ENCODE measurements at places on chromosomes 1 and 21. TPM values are rescaled to one million over a fixed set of nuclear protein-coding genes. Genes with fewer than 3 reads are reported as not detected.

- peak; percentile 80 for DNase-seq
Measured at GRCh38 chr1:7752512-7753417, 18.3 kb upstream of the VAMP3 start.

DNA sequence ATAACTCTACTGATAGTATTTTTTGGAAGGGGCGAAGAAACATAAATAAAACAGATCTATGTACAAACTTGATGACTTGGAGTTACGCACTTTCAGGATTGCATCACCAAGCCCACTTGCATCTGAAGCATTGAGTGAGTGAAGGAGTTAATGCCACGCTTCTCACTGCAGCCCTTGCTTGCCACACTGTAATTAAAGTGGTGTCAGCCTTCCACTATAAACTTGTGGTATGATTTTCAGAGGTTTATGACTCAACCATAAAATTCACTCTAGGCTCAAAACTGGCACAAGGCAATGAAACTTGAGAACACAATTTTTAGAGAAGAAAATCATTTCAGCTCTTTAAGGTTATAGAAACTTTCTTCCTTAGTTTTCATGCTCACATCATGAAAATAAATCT, 93.9 kb upstream of the PRMT6 start:
- no peak for DNase-seq

GRCh38 chr1:118978914-118979701, 9.0 kb downstream of the TBX15 start:
- DNase-seq: no peak

DNA sequence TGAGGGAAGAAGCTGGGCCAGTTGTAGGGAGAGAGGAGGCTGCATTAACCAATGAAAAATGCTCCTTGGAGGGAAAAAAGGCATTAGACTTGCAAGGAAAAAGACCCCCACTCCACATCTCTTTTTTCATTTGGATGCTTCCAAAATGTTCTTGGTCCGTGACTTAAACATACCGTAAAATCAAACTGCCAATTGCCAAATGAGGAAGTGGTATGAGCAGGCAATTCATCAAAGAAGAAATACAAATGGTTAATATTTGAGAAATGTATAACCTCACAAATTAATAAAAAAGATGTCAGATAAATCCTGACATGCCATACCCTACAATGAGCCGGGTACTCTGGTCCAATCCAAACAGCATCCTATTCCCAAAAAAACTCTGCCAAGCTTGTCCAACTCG, 30.6 kb downstream of the KANK4 start:
- no peak for DNase-seq

ADAMTSL4 gene
- total RNA-seq: 3.7 TPM

KCNQ4 gene
- 1.8 TPM for total RNA-seq

GRCh38 chr1:42334240-42335049, 590 bp downstream of the FOXJ3 start:
- peak; percentile 34 for DNase-seq

C1orf210 gene
- 21.7 TPM for total RNA-seq

DNA sequence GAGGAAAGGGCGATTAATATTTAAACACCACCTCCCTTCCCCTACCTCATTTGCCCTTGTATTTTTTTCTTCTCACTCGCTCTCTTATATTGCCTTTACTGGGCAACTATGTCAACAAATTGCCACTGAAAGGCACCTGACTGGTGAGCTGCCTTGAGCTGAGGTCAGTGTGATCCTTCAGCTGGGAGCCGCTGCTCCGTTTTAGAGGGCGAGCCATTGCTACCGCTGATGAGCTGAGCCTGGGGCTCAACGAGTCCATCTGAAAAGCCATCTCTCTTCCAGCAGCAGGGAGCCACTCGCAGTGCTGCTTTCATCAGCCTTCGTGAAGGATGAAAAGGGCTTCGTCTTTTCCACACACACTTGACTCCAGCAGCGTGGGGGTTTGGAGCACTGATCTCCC, 108.0 kb upstream of the KIF26B start:
- DNase-seq: no peak

DNA sequence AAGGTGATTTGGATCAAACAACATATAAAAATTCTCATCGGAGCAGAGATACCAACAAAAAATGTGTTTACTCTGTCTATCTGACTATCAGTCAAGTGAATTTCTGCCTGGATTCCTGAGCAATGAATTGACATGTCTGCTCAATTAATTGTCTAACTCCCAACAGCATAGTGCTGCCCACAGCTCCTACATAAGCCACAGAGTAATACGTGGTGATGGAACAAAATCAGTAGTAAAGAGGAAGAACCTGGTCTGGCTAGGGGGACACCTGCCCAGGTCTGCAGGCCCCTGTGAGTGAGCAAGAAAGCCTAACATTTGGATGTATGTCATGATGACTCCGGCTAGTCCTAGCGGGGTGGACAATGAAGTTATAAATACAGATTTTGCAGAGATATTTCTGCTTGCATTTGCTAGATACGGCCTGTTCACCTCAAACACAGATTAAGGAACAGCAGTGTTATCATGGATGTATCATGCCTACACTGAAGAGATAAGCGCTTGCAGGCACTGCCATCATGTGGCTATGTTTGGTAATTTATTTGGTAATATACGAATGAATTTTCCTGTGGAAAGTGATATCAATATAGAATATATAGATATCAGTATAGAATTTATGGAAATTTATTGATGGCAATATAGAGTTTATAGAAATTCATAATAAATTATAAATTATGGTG, 69.6 kb upstream of the LRRC8B start:
- DNase-seq: peak; percentile 36

DNA sequence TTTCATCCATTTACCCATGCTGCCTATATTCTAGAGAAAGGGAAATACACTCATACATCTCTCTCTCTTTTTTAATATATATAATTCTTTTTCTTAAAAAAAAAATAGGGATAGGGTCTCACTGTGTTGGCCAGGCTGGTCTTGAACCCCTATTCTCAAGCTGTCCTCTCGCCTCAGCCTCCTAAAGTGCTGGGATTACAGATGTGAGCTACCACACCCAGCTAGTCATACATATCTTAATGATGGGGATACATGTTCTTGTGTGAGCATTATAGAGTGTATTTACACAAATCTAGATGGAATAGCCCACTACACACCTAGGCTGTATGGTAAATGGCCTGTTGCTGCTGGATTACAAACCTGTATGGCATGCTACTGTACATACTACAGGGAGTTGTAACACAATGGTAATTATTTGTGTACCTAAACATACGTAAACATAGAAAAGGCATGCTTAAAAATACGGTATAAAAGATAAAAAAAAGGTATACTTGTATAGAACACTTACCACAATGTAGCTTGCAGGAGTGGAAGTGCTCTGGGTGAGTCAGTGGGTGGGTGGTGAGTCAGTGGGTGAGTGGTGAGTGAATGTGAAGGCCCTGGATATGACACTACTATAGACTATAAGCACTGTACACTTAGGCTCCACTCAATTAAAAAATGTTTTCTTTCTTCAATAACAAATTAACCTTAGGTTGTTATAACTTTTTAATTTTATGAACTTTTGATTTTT, 72.9 kb downstream of the IVNS1ABP start:
- DNase-seq: no peak

MROH9 gene
- total RNA-seq: not detected

DNA sequence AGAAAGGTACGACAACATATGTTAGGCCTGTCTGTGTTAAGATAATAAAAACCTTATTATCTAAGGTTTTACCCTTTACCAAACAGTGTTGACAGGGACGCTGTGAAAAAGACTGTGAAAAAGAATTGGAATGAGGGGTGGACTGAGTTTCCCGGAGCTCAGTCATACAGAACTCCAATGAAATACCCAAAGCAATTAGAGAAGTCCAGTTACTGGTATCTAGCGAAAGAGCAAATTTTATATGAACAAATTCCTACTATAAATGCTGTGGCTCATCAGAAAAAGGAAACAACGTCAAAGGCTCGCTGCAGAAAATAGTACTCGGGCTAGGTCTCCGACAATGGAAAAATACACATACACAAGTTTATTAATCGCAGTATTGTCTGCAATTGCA, 708 bp upstream of the RBBP5 start:
- no peak for DNase-seq

GRCh38 chr1:161082996-161083747, 6.2 kb downstream of the NECTIN4 start:
- DNase-seq: peak; percentile 91

GRCh38 chr1:40894455-40894854, 32.3 kb upstream of the CITED4 start:
- no peak for DNase-seq

CLDN19 gene
- 1.1 TPM for total RNA-seq

DNA sequence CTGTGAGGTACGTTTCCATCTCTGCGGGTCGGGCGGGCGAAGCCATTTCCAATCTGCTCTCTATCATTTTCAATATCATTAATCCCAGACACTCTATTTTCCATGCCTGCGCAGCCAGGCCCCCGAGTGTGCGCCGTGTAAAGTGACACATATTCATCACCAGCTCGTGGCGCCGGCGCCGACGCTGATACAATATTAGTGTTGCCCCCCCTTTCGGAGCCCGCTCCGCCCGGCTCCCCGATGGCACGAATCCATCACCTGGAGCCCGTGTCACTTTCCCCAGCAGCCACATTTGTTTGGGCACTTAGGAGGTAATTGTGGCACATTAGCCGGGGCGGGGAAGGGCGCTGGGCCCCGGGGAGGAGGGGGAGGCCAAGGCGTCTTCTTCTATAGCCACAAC, 33.7 kb upstream of the DMBX1 start:
- DNase-seq: no peak

- no peak for DNase-seq
Measured at GRCh38 chr1:108082738-108083562, 117.2 kb downstream of the SLC25A24 start.

DNA sequence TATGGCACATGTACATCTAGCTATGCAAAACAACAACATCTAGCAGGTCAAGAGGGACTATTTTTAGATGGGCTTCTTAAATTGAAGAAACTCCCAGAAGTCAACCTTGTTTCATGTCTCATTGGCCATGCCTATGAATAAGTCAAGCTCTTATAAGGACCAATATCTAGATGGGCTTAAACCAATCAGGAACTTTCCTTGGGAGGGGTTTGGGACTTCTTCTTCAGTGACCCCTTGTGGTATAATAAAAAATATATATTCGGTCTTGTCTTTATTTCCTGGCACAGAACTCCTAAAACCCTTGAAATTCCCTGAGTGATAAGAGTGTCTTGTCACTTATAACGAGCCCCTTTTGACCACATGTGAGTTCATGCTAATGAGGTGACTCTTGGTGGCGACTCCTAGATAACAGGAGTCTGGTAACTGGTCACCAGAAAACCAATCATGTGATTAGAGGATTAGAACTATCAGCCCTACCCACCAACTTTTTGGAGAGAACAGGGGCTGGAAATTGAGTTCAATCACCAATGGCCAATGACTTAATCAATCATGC, 218.3 kb downstream of the HHIPL2 start:
- no peak for DNase-seq

DNA sequence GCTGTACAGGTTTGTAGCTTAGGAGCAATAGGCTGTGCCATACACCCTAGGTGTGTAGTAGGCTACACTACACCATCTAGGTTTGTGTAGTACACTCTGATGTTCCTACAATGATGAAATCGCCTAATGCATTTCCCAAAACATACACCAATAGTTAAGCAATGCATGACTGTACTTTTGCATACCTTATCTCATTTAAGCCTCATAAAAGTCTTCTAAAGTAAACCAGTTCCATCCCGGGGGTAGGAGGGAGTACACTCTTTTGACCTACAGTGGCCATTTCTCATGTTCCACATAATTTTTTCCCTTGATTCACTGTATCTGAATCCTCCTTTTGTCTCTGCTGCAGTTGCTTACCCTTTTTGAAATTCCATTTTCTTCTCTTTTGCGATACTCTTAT, 12.2 kb downstream of the TRMT13 start:
- no peak for DNase-seq

DNA sequence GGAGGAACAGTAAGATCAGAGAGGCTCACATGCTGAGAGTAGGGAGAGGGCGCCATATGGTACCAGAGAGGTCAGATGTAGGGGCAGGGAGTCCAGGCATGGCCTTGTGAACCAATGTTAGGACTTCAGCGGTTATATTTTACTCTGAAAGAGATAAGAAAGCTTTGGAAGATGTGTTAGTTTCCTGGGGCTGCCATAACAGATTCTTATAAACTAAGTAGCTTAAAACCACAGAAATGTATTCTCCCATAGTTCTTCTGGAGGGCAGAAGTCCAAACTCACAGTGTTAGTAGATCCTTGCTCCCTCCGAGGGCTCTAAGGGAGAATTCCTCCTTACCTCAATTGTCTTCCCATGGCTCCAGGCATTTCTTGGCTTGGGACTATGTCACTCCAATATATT, 502.5 kb upstream of the ADGRL2 start:
- DNase-seq: no peak

GRCh38 chr1:232493869-232494268, 136.1 kb downstream of the SIPA1L2 start:
- DNase-seq: no peak

GRCh38 chr1:1869469-1869868, 21.4 kb downstream of the GNB1 start:
- no peak for DNase-seq

GABPB2 gene
- 14.7 TPM for total RNA-seq

C8B gene
- not detected for total RNA-seq

GJA8 gene
- total RNA-seq: not detected

DNA sequence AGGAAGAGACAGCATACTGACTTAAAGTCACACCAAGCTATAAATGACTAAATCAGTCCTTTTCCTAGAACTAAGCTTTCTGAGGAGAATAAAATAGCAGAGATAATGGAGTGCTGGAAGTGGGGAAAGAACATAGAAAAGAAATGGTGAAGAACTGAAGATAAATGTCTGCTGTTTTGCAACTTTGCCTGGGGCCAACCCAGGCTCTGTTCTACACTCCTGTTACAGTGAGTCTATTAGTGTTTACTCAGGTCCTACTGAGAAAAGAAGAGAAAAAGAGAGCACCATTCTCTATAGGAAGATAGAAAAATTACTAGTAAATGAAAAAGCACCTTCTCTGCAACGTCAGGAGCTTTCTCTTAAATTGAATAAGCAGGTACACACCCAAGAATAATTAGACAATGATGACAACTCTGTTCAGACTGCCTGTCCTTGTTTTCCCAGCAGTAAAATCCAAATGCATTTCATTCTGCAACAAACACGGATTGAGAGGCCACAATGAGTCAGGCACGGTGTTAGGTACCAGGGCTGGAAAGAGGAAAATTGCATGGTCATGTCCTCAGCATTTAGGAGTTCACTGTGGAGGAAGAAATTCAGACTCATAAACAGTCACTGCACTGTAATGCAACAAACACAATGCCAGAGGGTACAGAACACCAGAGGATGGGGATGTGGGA, 139.4 kb upstream of the CAMK1G start:
- DNase-seq: no peak

GRCh38 chr1:59967780-59968179, 41.2 kb upstream of the CYP2J2 start:
- no peak for DNase-seq

All from prostate gland (tissue), 2 donors.